Activated CD4-positive, alpha-beta T cell treated with anti-CD3 and anti-CD28 coated beads for 1 hour (primary cell): ENCODE measurements at places on chromosomes 11 and 22.

- no peak for DNase-seq
Observed at GRCh38 chr11:30254307-30255298, 23.8 kb downstream of the FSHB start.

GRCh38 chr11:61303725-61304124, 8.6 kb upstream of the VWCE start:
- no peak for DNase-seq

GRCh38 chr11:111540114-111540936, at the start of gene LAYN:
LAYN (plus strand) TSS chr11:111540720; CDS start chr11:111540844, 124 bp downstream.
- no peak for DNase-seq

DNA sequence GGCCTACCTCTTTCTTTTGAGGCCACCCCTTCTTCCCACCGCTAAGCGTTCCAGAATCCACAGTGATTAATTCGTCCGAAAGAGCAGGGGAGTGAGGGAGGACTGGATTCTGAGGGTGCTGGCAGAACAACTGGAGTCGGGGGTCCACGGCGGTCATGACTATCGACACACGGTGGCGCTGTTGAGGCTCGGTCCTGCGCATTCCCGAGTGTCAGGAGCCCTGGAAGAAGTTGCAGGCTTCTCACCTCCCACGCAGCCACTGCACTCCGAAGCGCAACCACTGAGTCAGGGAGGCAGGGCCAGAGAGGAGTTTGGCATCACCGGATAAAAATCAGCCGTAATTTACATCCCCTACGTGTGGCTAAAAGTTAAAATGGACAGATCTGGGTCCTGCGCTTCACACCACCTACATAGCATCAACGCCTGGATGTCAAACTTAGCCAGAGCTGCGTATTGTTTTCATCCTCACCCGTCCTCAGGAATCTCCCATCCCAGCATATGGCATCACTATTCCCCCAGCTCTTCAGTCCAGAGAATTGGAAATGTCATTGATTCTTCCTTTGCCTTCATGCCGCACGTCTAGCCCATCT, 10.7 kb upstream of the CTSF start:
- DNase-seq: peak; percentile 62

DNA sequence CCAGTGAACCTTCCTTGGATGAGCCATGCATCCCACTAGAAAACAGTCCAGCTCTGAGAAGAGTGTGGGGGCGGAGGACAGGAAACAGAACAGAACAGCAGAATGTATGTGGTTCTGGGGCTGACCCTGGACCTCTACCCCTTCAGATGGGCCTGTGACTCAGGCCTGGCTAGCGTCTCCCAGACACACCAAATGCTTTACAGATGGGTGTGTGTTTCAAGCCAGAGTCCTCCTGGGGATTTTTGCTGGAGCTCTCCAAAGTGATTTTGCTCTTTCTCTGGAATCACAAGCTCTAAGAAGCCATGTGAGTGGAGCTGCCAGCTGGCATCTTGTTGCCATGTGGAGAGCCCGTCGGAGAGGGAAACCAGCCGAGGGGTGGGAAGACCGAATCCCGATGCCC, 13.2 kb upstream of the C1QTNF4 start:
- no peak for DNase-seq

- peak; percentile 68 for DNase-seq
Observed at GRCh38 chr22:50190182-50190940, 4.6 kb downstream of the TRABD start.

DNA sequence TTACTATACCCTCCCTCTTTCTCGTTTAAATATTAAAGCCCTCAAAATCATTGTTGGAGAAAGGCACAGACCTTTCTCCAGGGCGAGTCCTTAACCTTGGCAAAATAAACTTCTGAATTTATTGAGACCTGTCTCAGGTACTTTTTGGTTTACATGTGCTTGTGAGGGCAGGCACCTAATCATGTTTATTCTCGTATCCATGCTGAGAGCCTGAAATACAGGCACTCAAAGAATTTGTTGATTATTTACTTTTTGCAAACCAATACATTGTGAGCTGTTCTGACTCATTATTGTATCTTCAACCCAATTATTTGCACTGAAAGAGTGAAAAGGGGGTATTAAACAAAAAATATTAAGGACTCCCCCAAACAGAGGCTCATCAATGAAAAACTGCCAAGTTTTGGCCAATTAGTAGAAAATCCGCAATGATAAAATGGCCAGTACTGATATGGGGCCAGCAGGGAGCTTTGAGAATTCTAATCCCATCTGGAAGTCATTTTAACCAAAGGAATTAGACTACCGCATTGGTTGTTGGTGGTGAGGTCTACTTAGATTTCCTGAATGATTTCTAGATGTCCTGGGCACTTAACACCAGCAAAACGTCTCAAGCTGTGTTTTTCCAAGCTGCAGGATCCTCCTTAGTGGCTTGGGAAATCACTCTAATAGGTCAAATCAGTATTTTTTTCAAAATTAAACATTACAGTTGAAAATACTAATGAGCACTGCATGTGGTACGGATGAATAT, 157.3 kb downstream of the SWAP70 start:
- DNase-seq: no peak

DNA sequence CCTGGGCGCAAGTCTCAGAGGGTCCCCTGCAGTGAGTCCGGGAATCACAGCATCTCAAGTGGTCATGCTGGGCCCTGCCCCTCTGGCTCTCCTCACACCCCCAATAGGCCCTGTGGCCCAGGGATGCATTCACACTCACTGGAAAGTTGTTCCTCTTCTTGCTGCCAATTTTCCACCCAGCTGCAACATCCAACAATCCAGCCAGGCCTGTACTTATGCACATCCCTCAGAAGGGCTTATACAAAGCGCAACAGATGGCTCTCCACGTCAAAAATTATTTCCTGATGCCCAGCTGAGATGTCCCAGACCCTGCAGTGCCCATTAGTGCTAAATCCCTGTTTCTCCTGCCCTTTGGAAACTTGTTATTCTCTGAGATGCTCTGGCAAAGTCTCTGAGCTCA, 407.8 kb upstream of the NARS2 start:
- no peak for DNase-seq

DNA sequence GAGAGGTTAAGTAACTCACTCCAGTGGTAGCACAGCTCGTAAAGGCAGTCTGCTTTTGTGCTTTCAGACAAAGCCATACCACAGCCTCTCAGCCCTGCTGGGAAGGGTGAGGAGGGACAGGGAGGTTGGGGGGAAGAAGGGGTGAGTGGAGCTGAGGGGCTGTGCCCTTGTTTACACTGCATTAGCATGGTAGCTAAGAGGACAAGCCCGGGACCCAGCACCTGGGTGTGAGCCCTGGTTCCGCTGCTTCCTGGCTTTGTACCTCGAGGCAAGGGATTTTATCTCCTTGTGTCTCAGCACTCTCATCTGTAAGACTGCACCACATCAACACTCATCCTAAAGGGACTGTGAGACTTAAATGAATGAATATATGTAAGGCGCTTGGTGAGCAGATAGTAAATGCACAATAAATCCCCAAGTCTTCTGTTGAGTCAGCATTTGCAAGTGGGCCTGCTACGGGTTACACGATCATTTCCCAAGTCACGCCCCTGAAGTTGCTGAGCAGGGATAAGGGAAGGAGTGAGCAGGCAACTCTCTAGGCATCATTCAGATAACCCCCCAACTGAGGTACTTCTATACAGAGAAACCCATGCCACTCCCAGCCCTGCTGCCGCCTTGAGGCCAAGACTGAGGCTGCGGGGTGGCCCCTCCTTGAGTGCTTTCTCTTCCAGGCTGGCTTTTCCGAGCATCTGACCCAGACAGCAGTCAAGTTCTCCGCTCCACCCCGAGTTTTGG, 7.5 kb downstream of the RASD2 start:
- no peak for DNase-seq

DNA sequence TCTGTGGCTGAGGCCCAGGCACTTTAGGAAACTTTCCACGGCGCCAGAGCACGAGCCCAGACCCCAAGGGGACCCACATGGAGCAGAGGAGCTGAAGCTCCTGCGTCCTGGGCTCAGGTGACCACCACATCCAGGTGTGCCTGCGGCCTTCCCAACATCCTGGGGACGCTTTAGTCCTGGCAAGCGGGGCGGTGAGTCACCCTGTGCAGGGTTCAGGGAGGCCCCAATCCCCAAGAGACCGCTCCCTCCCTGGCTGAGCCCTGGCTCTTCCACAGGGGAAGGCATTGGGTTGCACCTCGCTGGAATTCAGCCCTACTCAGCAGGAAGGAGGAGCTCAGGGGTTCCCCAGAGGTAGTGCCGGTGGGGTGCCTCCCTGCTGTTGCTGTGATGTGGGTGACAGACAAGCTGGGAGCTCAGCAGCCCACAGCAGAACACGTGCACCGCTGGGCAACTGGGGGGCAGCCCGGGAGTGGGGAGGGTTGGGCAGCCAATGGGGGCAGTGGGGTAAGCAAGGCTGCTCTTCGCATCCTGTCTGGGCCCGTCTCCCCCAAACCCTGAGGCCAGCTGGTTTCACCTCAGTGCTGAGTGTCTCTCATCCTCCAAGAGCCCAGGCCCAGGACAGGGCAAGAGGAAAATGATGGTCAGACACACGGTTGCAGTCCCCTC, 802.8 kb downstream of the BRD1 start:
- DNase-seq: no peak

DNA sequence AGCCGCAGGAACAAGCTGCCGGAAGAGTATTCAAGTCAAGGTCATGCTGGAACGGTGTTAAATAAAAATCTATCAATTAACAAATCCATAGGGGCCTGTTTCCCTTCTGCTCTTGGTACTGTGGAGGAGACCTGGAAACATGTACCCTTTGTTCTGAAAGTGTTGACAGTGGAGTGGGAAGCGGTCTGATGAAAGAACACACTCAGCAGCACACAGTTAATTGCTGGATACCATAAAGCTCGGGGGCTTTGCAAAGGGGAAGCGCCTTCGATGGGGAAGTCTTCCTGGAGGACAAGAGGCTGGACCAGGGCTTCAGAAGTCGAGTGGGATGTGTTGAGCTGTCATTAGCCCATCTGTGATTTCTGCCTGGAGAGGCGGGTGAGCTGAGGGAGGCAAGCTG, 112.5 kb upstream of the CLPB start:
- no peak for DNase-seq

GRCh38 chr11:69078930-69079605, 30.3 kb downstream of the TPCN2 start:
- no peak for DNase-seq

DNA sequence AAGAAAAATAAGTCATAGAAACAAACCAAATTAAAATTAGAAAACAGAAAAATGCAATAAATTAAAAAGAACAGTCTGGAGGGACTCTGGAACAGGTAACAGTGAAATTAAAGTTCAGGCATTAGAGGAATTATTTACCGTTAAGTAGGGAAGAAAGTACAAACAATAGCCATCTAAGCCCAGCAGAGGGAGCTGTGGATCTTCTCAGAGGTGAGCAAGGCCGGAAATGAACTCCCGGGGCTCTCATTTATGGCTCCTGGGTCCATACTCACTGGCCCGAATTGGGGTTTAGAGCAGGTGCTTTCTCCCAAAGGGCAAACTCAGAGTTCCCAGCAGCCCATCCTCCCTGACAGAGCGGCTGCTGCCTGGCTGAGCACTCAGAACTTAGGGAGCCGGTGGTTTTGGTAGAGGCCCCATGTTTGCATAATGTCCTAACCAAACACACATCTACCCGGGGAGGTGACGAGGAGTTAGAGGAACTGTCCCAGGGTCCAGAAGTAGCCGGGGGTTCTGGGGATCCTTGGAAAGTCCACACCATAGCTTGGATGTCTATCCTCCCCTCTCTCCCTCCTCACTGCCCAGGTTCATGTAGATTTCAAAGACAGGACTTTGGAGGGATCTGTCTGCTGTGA, 87.8 kb upstream of the VPREB1 start:
- peak; percentile 26 for DNase-seq

DNA sequence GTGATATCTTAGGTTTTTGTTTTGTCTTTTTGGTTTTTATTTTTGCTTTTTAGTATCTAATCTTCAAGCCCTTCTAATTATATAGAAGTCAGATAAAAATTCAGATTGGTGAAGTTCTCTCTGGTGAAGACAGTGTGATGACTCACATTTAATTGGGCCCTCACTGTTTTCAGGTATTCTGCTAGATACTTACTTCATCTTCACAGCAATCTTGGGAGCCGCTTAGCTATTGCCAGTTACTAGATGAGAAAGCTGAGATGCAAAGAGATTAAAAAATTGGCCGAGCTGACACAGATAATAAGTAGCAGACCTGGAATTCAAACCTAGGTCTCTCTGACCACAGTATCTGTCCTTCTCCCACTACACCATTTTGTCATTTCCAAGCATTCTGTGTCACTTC, 75.0 kb downstream of the PPP2R1B start:
- no peak for DNase-seq

GRCh38 chr11:104792861-104793260, 105.4 kb downstream of the CASP12 start:
- no peak for DNase-seq

- no peak for DNase-seq
Observed at GRCh38 chr22:37811867-37812266, 4.1 kb downstream of the GCAT start.

GRCh38 chr22:50307890-50308596, 597 bp upstream of the PLXNB2 start:
- DNase-seq: no peak

DNA sequence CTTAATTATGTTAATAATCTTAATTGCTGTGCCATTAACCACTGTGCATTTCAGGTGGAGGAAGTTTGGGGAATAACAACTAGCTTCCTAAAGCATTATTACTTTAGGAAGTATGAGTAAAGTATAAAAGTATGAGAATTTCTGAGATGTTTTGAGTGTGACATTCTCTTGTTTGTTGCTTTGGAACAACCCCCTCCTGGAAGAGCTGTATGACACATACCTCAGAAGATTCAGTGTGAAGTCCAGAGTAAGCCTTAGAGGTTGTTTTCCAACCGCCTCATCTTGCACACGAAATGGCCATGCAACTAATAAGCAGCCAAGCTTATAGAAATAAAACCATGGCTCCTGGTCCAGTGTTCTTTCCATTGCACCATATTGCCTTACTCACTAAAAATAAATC, 21.7 kb downstream of the CCDC81 start:
- DNase-seq: no peak

GRCh38 chr22:36612458-36612857, 83.5 kb upstream of the EIF3D start:
- no peak for DNase-seq

DNA sequence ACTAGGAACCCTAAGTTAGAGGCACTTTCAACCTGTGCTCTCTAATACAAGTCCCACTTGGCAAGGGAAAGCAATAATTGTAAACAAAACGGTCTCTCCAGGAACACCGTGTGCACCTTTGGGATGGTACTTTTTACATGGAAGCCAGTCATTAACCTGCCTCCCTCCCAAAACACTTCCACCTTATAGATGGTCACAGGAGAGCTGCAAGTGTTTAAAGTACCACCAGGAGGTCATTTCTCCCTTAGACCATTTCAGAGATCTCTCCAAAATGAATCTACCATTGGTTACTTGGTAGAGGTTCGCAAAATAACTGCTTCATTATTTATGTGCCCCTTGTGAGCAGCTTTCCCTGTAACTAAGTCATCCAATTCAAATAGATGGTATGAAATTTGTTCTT, 375.3 kb downstream of the DYNC2H1 start:
- DNase-seq: no peak
